T-helper 17 cell (primary cell): ENCODE measurements at places on chromosomes 2 and 18.

- no peak for DNase-seq
- no peaks in the 10 kb centered on the region for H3K36me3 ChIP-seq
- no peak overlapping the region for H3K27ac ChIP-seq
Observed at GRCh38 chr2:183059561-183059960, 19.0 kb upstream of the DUSP19 start.

DNA sequence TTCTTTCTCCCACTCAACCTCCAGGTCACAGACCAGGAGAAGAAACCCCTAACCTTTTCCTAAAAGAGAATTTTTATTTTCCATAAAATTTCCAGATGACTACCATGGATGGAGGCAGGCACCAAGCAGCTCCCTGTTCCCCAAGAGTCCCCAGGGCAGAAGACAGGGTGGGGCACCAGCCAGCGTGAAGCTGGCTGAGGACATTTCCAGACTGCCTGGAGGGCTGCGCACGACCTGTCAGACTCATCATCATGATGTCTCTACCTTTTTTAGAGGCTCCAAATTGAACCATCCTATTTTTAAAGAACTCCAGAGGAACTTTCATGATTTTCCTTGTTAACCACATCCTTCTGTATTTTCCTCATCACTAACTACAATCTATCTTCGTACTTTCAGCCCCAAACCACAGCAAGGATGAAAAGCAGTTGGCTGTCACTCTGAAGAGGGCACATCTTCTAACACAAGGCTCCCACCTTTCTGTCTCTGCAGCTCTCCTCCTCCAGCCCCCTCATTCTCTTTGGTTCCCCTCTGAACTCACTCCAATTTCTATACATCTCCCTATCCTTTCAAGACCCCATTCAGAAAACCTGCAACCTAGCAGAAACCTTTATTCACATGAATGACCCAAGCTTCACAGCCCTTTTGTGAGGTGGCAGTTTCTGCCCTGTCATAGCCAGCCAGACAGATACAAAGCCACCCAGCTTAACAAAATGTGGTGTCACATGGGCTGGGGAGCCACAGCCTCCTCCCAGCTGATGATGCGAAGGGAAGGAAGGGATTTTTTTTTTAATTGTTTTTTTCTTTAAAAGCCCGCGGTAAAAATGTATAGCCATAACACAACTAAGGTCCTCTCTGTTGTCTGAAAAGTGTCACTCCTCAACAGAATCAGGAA, 11.1 kb downstream of the AMMECR1L start:
- no peak for DNase-seq
- peaks cover 12% of the 10 kb centered on the region for H3K36me3 ChIP-seq
- no peaks in the 10 kb centered on the region for H3K27me3 ChIP-seq
- peaks cover 44% of the 10 kb centered on the region for H3K4me1 ChIP-seq
- H3K4me3 ChIP-seq, result no peak overlapping the region

DNA sequence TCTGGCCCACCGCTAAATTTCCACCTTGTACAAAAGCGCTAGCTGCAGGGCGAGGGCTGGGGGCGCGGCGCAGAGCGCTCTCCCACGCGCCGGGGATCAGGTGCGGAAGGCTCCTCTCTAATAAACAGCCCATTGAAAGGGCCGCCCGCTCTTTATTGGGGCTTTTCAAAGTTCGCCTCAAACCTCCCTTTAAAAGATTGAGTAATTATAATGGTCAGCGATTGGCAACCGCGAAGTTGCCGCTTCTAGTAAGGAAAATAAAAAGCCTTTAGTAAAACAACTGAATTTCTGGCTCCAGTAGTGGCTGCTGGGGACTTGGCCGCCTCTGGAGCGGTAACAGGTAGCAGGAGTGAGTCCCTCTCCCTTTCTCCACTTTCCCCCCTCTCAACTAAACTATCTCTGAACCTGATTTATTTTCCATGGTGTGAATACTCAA, 755 bp downstream of the NEUROD1 start:
- peaks cover 4% of the 10 kb centered on the region for H3K36me3 ChIP-seq
- no peak overlapping the region for H3K4me3 ChIP-seq
- H3K27ac ChIP-seq, result no peak overlapping the region
- no peak for DNase-seq
- peaks cover 67% of the 10 kb centered on the region for H3K27me3 ChIP-seq

- no peak overlapping the region for H3K4me3 ChIP-seq
- DNase-seq, result no peak
- no peak overlapping the region for H3K27ac ChIP-seq
Observed at GRCh38 chr2:26640331-26640745, 828 bp downstream of the CIB4 start.

GRCh38 chr2:94873362-94874276, 2.4 kb downstream of the TEKT4 start:
- no peaks in the 10 kb centered on the region for H3K4me1 ChIP-seq
- H3K27ac ChIP-seq, result no peak overlapping the region
- H3K36me3 ChIP-seq, result no peaks in the 10 kb centered on the region
- peak overlapping the region; percentile 63 for H3K4me3 ChIP-seq
- no peak for DNase-seq
- peaks cover 31% of the 10 kb centered on the region for H3K27me3 ChIP-seq

GRCh38 chr18:50297621-50298442, 10.3 kb upstream of the CXXC1 start:
- peak overlapping the region; percentile 81 for H3K4me3 ChIP-seq
- H3K36me3 ChIP-seq, result no peaks in the 10 kb centered on the region
- no peak overlapping the region for H3K27ac ChIP-seq
- H3K4me1 ChIP-seq, result peaks cover 10% of the 10 kb centered on the region

- no peak overlapping the region for H3K4me3 ChIP-seq
- DNase-seq, result no peak
- peaks cover 2% of the 10 kb centered on the region for H3K36me3 ChIP-seq
Observed at GRCh38 chr2:37189452-37190153, 1.1 kb upstream of the SULT6B1 start.

GRCh38 chr2:197281421-197281820, 29.2 kb downstream of the ANKRD44 start:
- DNase-seq, result no peak
- H3K4me3 ChIP-seq, result peak overlapping the region; percentile 41
- peak overlapping the region; percentile 99 for H3K27ac ChIP-seq
- peaks cover 70% of the 10 kb centered on the region for H3K4me1 ChIP-seq
- H3K27me3 ChIP-seq, result no peaks in the 10 kb centered on the region

GRCh38 chr2:193843675-193844074, 1648.9 kb upstream of the TMEFF2 start:
- DNase-seq, result no peak
- no peaks in the 10 kb centered on the region for H3K36me3 ChIP-seq
- no peak overlapping the region for H3K4me3 ChIP-seq
- H3K27ac ChIP-seq, result no peak overlapping the region
- no peaks in the 10 kb centered on the region for H3K4me1 ChIP-seq

DNA sequence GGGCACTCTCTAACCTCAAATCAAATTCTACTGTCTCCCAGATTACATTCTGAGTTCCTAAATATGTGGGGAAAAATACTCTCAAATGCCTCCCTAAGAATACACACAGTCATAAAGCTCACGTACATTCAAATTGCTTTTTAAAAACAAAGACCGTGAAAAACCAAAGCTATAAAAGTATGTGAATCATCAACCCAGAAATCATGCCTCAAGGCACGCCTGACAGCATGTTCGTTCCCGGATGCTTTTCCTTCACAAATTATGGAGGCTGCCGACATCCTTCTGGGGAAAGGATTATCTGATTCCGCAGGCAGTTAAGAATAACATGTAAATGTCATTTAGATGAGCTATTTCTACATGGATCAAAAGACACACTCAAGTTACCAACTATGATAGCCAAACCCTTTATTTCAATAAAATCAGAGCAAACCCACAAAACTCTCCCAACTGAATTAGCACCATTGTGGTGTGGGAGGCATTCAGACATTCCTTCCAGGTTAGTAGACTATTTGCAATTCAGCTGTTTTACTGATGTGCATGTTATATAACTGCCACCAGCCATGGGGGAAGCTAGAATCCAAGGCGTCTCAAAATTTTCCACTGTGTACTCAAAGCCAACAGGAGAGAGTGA, 398.2 kb upstream of the TRIB2 start:
- H3K27me3 ChIP-seq, result no peaks in the 10 kb centered on the region
- no peak for DNase-seq
- no peaks in the 10 kb centered on the region for H3K36me3 ChIP-seq
- no peak overlapping the region for H3K4me3 ChIP-seq

- H3K4me1 ChIP-seq, result no peaks in the 10 kb centered on the region
- DNase-seq, result no peak
- H3K4me3 ChIP-seq, result no peak overlapping the region
- H3K27ac ChIP-seq, result no peak overlapping the region
- no peaks in the 10 kb centered on the region for H3K36me3 ChIP-seq
- H3K27me3 ChIP-seq, result no peaks in the 10 kb centered on the region
Observed at GRCh38 chr2:167401309-167401708, 513.0 kb downstream of the XIRP2 start.
